ENCODE measurements at places on chromosomes 2 and 18. TPM values are rescaled to one million over a fixed set of nuclear protein-coding genes. Genes with fewer than 3 reads are reported as not detected.

Gene DNAH7
- polyA plus RNA-seq: not detected

Gene PARD6G
- polyA plus RNA-seq: not detected

Gene PSMA8
- 2.8 TPM for polyA plus RNA-seq

DNA sequence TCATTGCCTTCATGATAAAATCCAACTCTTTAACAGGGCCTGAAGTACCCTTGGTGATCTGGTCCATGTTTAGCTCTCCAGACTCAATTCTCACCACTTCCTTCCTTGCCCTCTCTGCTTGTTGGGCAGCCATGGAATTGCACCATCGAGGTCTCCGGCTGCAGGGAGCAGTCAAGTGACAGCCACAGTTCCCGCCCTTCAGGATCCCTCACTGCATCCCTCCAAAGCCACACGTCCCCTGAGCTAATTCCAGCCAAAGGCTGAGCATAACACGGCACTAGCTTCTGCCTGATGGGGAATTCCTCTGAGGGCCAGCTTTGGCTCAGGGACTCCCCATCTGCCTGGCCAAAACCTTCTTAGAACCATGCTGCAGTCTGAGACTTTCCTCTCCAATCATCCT, 47.4 kb upstream of the SLC1A4 start:
- H3K4me1 ChIP-seq: peaks cover 95% of the 10 kb centered on the region
- H3K4me3 ChIP-seq: no peak overlapping the region
- DNase-seq: no peak

DNA sequence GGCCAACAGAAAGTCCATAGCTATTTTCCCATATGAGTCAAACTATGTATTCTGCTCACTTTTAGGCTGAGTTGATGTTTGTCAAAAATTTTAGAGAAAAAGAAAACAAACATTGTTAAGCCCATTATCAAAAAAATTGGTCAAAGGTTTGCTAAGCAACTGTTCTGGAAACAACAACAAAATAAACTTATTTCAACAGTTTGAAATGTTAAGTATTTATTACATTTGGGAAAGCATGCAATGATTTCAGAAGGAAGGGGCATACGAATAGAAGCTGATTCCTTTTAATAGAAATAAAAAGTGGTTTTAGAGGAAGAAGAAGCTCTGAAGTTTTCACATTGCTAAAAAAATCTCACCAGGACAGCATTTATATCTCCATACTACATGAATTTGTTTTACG, 1837.5 kb upstream of the CELF4 start:
- no peaks in the 10 kb centered on the region for H3K36me3 ChIP-seq
- H3K4me1 ChIP-seq: no peaks in the 10 kb centered on the region
- no peak for DNase-seq
- H3K27me3 ChIP-seq: no peaks in the 10 kb centered on the region
- H3K27ac ChIP-seq: no peak overlapping the region

DNA sequence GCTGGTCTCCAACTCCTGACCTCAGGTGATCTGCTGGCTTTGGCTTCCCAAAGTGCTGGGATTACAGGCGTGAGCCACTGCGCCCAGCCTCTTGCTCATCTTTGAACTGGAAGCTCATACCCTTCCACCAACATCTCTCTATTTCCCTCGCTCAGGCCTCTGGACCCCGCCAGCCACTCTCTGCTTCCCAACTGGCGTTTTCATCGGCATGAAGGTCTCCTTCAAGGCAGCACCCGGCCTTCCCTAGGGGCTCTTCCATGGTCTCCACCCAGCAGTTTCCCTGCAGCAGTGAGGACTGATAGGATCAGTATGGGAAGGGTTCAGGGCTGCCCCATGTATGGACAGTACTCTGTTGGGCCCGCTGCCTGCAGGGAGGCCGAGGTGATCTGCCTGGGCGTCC, 65.8 kb upstream of the HS6ST1 start:
- no peaks in the 10 kb centered on the region for H3K4me1 ChIP-seq
- no peaks in the 10 kb centered on the region for H3K36me3 ChIP-seq
- H3K4me3 ChIP-seq: no peak overlapping the region
- DNase-seq: no peak
- no peak overlapping the region for H3K27ac ChIP-seq
- no peaks in the 10 kb centered on the region for H3K27me3 ChIP-seq

DNA sequence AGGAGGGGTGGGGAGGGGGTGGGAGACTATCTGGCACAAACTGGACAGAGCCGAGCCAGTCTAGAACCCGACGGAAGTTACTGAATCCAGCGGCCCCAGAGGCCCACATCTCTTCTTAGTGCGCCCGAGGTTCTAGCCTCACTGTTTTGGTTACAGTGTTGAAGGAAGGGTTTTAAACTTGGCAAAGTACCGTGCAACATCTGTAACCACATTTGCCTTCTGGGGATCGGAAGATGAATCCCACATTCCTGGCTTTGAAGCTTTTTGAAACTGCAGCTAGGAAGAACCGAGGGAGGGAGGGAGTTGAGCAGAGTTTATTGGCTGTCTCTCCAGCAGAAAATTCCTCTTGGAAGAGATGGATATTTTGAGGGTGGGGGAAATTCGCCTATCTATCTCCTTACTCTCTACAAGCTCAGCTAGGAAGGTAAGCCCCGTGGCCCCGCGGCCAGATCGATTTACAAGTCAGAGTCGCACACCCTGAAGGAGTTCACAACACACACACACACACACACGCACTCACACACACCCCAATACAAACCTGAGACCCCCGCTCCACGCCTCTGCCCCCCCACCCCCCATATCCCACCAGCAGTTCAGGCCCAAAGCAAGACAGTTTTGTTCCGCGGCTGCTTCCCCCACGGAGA, 1.0 kb downstream of the ACVR1 start:
- peak overlapping the region; percentile 93 for H3K4me3 ChIP-seq
- H3K36me3 ChIP-seq: no peaks in the 10 kb centered on the region
- peaks cover 15% of the 10 kb centered on the region for H3K4me1 ChIP-seq
- DNase-seq: no peak

- no peak overlapping the region for H3K27ac ChIP-seq
- H3K36me3 ChIP-seq: no peaks in the 10 kb centered on the region
- H3K4me3 ChIP-seq: no peak overlapping the region
- DNase-seq: no peak
- no peaks in the 10 kb centered on the region for H3K4me1 ChIP-seq
- no peaks in the 10 kb centered on the region for H3K27me3 ChIP-seq
Observed at GRCh38 chr18:48219810-48220499, 189.2 kb downstream of the ZBTB7C start.

DNA sequence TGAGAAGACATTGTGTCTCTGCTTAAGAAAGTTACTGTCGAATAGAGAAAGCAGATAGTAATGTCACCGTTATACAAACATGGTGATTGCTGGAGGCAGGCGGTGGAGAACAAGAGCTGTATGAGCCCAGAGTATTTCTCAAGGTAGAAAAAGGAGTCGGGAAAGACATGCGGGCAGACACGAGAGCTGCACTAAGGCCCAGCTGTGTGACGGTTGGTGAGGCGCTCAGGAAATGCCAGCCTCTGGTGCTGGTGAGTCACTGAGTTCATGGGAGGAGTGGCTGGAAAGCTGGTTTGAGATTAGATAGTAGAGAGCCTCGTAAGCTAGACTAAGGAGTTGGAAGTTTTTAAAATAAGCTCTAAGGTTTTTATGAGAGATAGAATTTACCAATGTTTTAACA, 390.9 kb upstream of the TRIB2 start:
- peak overlapping the region; percentile 31 for H3K4me3 ChIP-seq
- H3K27me3 ChIP-seq: no peaks in the 10 kb centered on the region

DNA sequence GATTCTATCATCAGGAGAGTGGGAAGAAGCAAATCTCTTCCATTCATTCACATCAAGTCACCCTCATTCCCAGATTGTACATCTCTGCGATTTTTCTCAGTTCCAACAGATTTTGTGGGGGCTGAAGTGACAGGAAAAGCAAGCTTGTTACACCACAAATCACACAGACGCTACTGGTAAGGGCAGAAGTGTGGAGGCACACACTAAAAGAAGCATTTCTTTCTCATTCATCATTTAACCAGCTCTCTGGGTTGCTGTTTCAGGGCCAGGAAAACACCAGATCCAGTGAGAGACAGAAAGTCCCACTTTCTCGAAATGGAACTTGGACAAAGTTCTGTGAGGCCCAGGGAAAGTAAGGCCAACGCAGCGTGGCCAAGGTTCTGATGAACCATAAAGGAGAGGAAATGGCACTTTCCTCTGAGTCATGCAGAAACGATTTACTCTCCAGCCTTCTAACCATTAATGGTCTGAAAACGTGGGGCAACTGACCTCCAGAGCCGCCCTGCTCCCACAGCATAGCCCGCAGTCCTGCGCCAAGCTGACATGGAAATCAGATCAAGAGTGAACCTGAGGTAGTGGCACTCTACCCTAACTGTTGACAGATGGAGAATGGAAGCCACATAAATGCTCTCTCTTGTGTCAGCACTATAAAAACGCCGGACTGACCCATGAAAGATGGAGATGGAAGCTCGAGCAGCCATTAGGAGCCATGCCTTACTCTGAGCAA, 191.0 kb downstream of the C1D start:
- no peak for DNase-seq
- H3K36me3 ChIP-seq: no peaks in the 10 kb centered on the region
- H3K4me3 ChIP-seq: no peak overlapping the region
- H3K27ac ChIP-seq: no peak overlapping the region
- peaks cover 41% of the 10 kb centered on the region for H3K27me3 ChIP-seq

Gene TMEM200C
- not detected for polyA plus RNA-seq

DNA sequence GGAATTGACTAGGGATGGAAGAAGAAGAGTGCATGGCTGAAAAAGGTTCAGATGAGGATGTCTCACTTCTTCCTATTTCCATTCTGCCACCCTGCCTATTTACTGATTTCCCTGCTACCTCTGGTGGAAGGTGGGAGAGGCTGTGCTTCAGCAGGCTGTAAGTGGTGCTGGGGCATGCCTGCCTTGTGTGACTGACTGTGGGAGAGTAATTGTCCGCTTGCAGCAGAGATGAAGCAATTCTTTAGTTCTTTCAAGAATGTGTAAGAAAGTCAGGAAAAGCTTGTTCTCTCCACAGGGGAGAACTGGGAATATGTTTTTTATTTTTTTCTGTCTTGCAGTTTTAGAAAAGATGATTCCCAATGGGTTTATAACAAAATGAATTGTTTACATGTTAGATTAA, 72.5 kb upstream of the NYAP2 start:
- peaks cover 9% of the 10 kb centered on the region for H3K27me3 ChIP-seq
- H3K4me1 ChIP-seq: no peaks in the 10 kb centered on the region
- H3K27ac ChIP-seq: no peak overlapping the region
- H3K4me3 ChIP-seq: no peak overlapping the region

Gene TRIM43
- polyA plus RNA-seq: not detected

Gene AQP12B
- polyA plus RNA-seq: not detected

Gene TCF23
- polyA plus RNA-seq: not detected

Gene KLHL41
- polyA plus RNA-seq: not detected

DNA sequence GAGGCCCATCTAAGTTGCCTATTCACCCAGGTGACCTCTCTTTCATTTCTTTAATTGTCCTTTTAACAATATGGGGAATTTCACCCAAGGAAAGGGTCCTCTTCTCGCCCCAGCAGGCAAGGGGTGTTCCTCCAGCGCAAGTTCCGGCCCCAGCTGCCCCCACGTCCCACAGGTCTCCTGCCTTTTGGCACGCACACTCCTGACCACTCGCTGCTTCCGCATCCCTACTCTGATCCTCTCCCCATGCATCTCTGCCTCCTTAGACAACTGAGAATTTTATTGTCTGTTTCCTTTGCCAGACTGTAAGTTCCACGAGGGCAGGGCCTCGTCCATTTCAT, 684 bp upstream of the ARPC2 start:
- H3K27ac ChIP-seq: peak overlapping the region; percentile 99
- no peak for DNase-seq
- no peaks in the 10 kb centered on the region for H3K27me3 ChIP-seq
- peak overlapping the region; percentile 92 for H3K4me3 ChIP-seq
- no peaks in the 10 kb centered on the region for H3K36me3 ChIP-seq
- peaks cover 36% of the 10 kb centered on the region for H3K4me1 ChIP-seq

Gene SLC5A7
- polyA plus RNA-seq: not detected

DNA sequence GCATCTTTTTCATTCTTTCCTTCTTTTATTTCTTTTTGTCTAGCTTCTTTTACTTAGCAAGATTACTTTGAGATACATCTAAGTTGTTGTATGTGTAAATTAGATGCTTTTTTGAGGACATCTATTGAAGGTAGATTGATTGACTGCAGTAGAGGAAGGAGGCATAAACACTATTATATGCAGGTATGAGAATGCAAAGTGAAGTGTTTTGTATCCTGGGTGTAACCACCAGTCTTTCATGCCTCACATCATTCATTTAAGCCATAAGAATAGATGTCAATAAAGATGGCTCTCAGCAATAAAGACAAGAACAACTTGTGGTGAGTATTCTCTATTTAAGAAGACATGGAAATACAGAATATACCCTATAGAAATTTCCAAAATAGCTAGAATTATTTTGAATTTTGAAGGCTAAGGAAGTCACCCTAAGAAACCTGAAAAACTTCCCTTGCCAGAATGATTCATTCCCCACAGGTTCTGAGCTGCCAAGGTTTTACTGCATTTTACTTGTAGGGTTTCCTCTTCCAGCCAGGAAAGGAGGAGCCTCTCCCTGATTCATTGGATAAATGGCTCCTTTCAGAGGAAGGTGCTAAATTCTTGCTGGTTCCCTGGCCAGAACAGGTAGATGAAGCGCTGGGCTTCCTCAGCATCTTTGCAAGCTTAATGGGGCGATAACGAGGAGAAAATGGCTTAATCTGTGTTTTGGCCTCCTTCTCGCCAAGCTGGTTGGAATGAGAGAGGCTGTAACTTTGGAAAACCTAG, 279.8 kb upstream of the SLC14A2 start:
- H3K27ac ChIP-seq: no peak overlapping the region
- H3K27me3 ChIP-seq: peaks cover 18% of the 10 kb centered on the region
- no peak for DNase-seq

GRCh38 chr2:8132351-8132831, 549.5 kb upstream of the ID2 start:
- peak overlapping the region; percentile 25 for H3K27ac ChIP-seq
- peaks cover 13% of the 10 kb centered on the region for H3K27me3 ChIP-seq
- H3K36me3 ChIP-seq: peaks cover 5% of the 10 kb centered on the region
- no peak overlapping the region for H3K4me3 ChIP-seq
- no peak for DNase-seq
- no peaks in the 10 kb centered on the region for H3K4me1 ChIP-seq

- no peak overlapping the region for H3K27ac ChIP-seq
- H3K4me1 ChIP-seq: no peaks in the 10 kb centered on the region
- DNase-seq: no peak
- no peaks in the 10 kb centered on the region for H3K36me3 ChIP-seq
Observed at GRCh38 chr2:216773072-216773471, 77.7 kb upstream of the IGFBP5 start.

DNA sequence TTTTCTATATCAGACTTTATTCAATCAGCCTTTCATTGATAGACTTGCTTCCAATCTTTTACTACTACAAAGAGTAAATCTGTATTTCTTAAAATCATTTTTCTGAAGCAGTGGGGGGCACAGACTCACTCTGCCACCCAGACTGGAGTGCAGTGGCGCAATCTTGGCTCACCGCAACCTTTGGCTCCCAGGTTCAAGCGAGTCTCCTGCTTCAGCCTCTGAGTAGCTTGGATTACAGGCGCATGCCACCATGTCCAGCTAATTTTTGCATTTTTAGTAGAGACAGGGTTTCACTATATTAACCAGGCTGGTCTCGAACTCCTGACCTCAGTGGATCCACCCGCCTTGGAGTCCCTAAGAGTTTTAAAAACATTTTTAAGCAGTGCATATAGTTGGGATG, 270.6 kb upstream of the REG3G start:
- no peaks in the 10 kb centered on the region for H3K27me3 ChIP-seq
- H3K4me3 ChIP-seq: no peak overlapping the region
- DNase-seq: no peak
- H3K27ac ChIP-seq: no peak overlapping the region
- no peaks in the 10 kb centered on the region for H3K4me1 ChIP-seq

GRCh38 chr2:33029459-33029858, 82.7 kb downstream of the LTBP1 start:
- no peak overlapping the region for H3K4me3 ChIP-seq
- DNase-seq: no peak
- peaks cover 1% of the 10 kb centered on the region for H3K27me3 ChIP-seq
- no peaks in the 10 kb centered on the region for H3K4me1 ChIP-seq
- no peak overlapping the region for H3K27ac ChIP-seq

Gene SP100
- 188 TPM for polyA plus RNA-seq

Gene RBM43
- 3.6 TPM for polyA plus RNA-seq

Gene PPP1R1C
- polyA plus RNA-seq: not detected

Gene RBFA
- 17.9 TPM for polyA plus RNA-seq

Measured in naive B cell (primary cell).